ENCODE measurements at places on chromosomes 7 and 10. TPM values are rescaled to one million over a fixed set of nuclear protein-coding genes. Genes with fewer than 3 reads are reported as not detected.
A peak's percentile ranks its signal among the peaks of the same experiment; 100 is the strongest.

DNA sequence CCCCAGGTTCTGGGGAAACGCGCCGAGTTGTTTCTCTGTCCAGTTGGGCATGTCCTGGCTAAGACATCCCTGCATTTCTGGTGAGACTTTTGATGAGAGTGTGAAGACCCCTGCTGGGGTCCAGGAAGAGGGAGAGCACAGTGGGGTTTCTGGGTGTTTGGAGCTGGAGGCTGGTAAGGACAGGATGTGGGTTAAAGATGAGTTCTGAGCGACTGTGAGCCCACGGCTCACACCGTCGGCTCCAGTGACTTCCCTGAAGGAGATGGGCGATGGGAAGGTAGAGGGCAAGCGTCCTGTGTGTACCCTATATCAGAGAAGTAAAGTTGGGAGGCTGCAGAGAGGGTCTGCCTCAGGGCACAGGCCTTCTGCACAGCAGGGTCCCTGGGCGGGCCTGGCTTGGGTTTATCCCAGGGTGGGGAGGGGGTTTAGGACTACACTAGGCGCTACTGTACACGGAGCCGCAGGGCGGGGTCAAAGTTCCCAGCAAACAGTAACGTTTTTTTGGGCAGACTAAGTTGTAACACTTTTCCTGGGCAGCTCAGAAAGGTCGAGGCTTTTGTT, 3.6 kb downstream of the EMX2 start:
- DNase-seq, result no peak

- DNase-seq, result no peak
These were observed 3.9 kb downstream of the LFNG start for GRCh38 chr7:2523461-2523936.

GRCh38 chr10:132069122-132069848, 3.5 kb downstream of the JAKMIP3 start:
- DNase-seq, result no peak

- no peak for DNase-seq
These were observed 151.9 kb downstream of the ZMYND11 start for GRCh38 chr10:287026-287709.

- no peak for DNase-seq
These were observed 3.2 kb upstream of the JMJD1C start for GRCh38 chr10:63468947-63469346.

GRCh38 chr10:130810856-130811255, 500.7 kb downstream of the TCERG1L start:
- DNase-seq, result no peak

DNA sequence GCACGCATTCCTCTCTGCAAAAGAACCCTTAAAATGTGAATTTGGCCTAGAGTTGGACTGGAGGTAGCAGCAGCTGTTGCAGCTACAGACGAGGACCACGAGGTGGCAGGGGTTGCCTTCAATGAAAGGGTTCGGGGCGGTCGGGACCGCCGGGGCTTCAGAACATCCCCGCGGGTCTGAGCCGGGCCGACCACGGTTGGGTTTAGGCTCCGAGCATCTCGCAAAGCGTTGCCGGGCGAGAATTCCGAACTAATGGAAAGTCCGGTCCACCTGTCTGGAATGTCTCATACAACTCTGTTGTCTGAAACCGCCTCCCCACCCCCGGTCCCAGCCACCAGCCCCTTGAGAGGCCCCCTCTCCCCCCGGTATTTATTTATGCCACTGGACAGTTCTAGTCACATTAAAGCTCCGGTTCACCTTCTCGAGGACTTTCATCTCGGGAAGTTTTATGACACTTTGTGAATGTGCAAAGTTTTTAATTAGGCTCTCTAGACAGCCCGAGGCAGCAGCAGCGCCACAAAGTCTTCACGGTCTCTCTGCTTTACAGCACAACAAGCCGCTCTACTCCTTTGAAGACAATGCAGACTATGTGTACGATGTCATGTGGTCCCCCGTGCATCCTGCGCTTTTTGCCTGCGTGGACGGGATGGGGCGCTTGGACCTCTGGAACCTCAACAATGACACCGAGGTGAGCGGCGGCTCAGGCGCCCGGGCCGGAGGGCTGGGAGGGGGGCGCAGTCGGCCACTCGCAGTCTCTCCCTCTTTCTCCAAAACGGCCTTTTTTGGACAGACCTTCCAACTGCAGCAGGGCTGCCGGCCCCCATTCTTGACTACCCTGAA, 246.2 kb downstream of the SLC25A13 start:
- DNase-seq, result peak; percentile 25

DNA sequence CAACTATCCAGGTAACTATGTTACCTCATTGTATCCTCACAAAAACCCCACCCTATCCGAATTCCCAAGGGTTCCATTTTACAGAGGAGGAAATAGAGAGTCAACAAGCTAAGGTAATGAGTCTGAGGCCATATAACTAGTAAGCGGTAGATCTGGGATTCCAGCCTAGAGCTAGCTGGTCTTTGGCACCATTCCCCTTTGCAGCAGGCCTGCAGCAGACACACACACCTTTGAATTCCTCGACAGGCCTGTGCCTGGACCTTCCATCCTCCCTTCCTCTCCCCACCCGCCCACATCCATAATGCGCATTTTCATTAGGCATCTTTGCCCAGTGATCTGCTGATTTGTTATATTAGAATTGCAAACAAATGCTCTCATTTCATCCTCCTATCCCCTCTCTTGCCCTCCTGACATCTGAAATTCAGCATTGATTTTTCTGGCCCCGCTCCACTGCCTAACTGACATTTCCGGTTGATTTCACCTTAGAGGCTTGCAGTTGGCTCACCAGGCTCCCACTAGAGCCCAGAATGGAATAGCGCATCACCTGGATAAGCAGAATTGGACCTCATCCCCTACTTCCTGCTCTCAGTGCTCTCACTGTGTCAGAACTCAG, 129.5 kb downstream of the PLXNA4 start:
- DNase-seq, result no peak

- no peak for DNase-seq
These were observed 173.2 kb downstream of the PLPP4 start for GRCh38 chr10:120630266-120630665.

DNA sequence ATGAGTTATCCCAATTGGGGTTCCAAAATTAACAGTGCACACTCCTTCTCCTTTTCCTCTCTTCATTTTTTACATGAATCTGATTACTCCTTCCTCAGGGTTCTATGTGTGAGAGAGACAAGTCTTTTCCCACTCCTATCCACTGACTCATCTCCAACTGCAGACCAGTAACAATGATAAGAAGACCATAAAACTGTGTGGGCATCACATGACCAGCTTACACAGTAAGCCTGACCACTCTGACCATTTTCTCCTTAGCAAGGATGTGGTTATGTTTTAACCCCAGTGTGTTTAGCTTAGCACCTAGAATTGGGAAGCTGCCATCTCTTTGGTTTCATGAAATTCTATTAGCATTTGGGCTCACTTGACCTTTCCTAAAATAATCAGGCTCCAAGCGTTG, 145.0 kb upstream of the CALCR start:
- DNase-seq, result no peak

DNA sequence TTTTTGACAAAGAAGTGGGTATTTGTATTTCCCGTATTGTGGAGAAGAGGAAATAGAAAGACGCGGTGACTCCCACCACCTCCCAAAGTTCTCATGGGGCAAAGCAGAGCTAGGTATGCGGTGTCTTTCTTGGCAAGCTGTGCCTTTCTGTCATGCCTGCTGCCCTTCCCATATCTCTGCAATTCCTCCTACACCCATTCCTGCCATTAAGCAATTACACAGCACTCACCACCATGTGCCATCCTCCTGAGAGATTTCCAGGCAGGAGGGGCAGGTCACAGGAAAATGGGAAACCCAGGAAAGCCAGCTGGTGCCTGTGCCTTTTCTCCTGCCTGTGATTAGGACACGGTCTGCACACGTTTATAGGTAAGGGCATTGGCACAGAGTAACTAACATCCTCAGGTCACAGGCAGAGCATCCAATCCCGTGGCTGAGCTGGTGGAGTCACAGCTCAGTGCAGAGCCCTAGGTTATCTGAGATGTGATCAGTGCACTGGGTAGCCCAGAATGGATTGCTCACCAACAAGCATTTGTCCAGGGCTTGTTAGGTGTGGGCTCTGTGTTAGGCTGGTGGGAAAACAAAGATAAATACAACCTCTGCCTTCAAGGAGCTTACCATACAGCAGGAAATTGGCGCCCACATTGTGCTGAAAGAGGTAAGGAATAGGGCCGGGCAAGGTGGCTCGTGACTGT, 9.4 kb upstream of the CRTAC1 start:
- DNase-seq, result no peak

DNA sequence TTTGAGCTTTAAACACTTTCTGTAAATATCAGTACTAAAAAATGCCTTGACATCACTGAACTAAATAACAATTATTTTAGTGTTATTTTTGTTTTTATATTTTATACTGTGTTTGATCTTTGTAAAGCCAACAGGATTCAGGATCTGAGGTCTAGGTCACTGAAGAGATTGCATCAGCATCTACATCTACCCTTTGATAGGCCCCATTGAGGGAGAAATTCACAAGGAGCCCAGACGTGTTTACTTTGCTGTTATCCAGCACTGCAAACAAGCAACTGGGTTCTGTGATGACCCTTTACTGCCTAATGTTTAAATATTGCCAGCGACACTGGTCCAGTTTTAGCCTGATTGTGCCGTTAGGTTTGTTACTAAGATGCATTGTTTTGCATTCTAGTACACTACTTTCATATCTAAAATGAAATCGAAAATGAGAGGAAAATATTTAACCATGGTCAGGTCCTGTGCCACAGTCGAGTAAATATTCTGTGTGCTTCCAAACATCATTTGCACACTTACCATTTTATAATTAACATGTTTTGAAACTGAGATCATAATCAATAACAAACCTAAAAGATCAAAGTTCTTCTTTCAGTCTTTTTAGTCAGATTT, 48.7 kb downstream of the SP8 start:
- DNase-seq, result no peak

- DNase-seq, result peak; percentile 74
These were observed 17.5 kb downstream of the PRF1 start for GRCh38 chr10:70584909-70585544.

DNA sequence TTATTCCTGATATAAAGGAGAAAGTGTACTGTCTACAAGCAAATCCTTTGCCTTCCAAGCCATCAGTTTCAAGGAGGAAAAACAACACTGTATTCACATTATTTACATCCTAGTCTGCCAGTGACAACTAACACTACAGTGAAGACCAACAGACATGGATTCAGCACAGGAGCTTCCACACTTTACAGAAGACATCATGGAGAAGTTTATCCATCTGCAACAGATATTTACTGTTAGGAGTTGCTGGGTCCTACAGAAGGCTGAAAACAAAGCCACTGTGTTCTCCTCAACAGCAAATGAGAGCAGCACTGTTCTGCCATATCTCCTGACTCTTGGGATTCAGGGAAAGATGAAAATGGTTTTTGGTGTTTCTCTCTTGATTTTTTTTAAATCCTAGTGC, 31.9 kb downstream of the NAPEPLD start:
- no peak for DNase-seq

GRCh38 chr7:18305866-18306265, 189.7 kb upstream of the HDAC9 start:
- DNase-seq, result no peak

The ZNF716 gene
- not detected for total RNA-seq

The CAV1 gene
- not detected for total RNA-seq

The OR2A5 gene
- not detected for total RNA-seq

The MMS19 gene
- 90.3 TPM for total RNA-seq

The TMEM270 gene
- total RNA-seq, result not detected
